ENCODE measurements at places on chromosomes 5 and 9. TPM values are rescaled to one million over a fixed set of nuclear protein-coding genes. Genes with fewer than 3 reads are reported as not detected.

Gene RNF183
- not detected for total RNA-seq

Gene AHRR
- total RNA-seq = 2.7 TPM

Gene NR5A1
- total RNA-seq = not detected

Gene AMACR
- 5.2 TPM for total RNA-seq

Gene KIF12
- not detected for total RNA-seq

Gene TNFSF8
- total RNA-seq = 43.2 TPM

Gene SOX30
- 0.14 TPM for total RNA-seq

Gene RNF208
- 1.3 TPM for total RNA-seq

Gene PCDHB16
- not detected for total RNA-seq

Gene SYK
- 0.80 TPM for total RNA-seq

Gene SNX2
- 58.1 TPM for total RNA-seq

Gene F2RL2
- not detected for total RNA-seq

Gene OR1J2
- total RNA-seq = not detected

Gene C5orf34
- 2.9 TPM for total RNA-seq

Gene ELAVL2
- not detected for total RNA-seq

Gene MYO10
- total RNA-seq = not detected

Gene MGAT1
- 187 TPM for total RNA-seq

Gene TEK
- total RNA-seq = not detected

Gene C7
- total RNA-seq = not detected

Gene GARIN3
- total RNA-seq = not detected

Gene ITGA2
- total RNA-seq = 1.6 TPM

Gene LIFR
- 0.23 TPM for total RNA-seq

Gene MAP1B
- not detected for total RNA-seq

Gene TLR4
- total RNA-seq = 0.83 TPM

Gene NR2F1-AS1
- not detected for total RNA-seq

Gene MPDZ
- total RNA-seq = not detected

Gene NPR3
- total RNA-seq = 0.06 TPM
